ENCODE measurements at places on chromosomes 1 and 21.

DNA sequence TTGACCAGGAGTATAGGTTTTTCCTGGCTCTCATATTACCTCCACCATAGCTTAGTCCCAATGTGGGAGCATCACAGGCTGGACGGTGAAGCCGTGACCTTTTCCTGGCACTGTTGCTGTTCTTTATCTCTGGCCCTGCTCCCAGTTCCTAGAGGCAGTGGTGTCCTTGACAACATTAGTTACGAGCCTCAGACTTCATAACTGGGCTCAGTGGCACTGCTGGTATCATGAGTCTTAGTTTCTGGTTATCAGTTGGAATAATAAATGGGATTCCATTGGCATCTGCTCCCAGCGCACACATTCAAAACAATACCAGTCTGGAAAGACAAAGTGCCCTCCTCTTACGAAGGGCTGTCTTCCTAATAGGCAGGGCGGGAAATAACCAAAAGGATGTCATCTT is 8.0 kb downstream of the RNPEP start:
- no peak for DNase-seq

- no peak for DNase-seq
Measured at GRCh38 chr1:39779821-39780220, 8.7 kb upstream of the OXCT2 start.

GRCh38 chr1:207868251-207868773 is 42.6 kb downstream of the CD34 start:
- DNase-seq = peak; percentile 26

GRCh38 chr1:163361123-163361934 is 39.6 kb downstream of the NUF2 start:
- no peak for DNase-seq

- DNase-seq = no peak
Measured at GRCh38 chr1:43526002-43526401, 4.7 kb upstream of the PTPRF start.

DNA sequence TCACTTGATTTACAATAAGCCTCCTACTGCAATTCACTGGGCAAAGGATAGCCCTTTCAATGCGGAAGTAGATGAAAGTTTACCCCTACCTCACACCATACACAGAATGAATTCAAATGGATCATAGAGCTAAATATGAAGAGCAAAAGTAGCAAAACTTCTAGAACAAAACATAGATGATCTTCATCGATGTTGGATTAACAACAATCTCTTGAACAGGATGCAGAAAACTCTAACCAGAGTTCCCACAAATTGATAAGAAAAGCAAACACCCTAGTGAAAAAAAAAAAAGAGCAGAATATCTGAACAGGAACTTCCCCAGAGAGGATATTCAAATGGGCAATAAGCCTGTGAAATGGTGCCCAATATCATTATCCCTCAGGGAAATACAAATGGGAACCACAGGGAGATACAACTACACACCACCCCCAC is 1.9 kb upstream of the UBASH3A start:
- no peak for DNase-seq

GRCh38 chr1:76148460-76148859 is 73.9 kb downstream of the ST6GALNAC3 start:
- DNase-seq = no peak

DNA sequence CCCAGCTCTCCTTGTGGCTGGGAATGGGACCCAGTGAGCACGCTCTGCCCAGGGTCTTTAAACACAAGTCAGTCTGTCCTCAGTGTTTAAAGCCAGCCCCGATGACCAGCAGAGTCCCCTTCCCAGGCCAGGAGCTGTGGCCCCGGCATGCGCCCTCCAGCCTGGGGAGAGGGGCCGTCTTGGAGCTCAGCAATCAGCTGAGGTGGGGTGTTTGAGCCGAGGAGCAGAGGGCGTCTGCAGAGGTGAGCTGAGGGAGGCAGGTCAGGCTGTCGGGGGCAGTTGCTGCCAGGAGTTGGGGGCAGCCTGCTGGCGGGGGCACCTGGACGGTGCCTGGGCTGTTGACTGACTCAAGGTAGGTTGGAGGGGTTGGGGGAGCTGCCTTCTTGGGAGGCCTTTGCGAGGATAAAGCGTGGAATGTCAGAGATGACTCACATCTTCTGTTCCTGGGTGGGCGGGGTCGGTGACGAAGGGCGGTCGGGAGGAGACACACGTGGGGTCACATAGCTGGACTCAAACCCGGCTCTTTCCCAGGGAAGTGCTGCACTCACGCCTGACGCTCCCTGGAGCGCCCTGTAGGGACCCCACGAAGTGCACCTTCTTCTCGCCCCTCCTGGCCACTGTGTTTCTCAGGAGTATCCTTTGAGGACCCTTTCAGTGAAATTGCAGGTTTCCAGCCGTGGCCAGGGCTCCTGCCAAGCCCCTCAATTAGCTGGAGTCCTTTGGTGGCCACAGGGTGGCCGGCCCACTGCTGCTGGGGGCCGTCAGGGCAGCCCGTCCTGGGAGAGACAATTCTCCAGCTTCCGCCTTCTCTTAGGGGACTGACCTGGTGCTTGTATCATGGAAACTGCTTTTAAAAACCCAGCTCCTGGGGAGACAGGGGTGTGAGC is 86.2 kb downstream of the SIK1 start:
- no peak for DNase-seq

GRCh38 chr21:33984021-33984481 is 68.4 kb upstream of the ATP5PO start:
- DNase-seq = no peak

DNA sequence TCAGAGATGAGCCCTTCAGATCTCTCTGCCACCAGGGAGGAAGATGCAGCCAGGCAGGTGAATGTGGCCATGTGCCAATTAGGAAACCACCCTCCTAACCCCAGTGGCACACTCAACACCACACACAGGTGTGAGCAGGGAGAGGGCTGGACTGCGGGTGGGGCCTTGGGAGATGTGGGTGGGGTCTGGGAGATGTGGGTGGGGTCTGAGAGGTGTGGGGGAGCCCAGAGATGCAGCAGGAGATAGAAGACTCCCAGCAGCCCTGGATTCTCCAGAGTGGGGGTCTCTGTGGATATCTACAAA is 43.2 kb upstream of the COL6A1 start:
- DNase-seq = no peak

GRCh38 chr1:182766881-182767645 is 22.5 kb upstream of the NPL start:
- no peak for DNase-seq

DNA sequence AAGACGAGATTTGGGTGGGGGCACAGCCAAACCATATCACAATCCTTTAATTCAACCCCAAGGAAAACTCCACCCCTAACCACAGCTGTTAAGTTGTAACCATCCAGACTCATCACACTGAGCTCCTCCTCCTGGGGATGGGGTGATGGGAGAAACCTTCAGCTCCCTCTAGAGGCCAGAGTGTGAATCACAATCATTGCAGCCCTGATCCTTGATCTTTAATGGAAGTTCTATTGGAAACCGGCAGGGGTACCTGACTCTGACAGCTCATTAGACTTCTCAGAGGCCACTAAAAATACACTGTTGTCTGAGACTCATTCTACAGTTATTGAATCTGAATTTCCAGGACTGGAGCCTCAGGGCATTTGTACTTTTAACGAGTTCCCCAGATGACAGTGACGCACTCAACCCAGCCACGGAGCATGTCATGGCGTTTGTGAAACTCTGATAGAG is 127.2 kb downstream of the IGSF21 start:
- no peak for DNase-seq

Data from activated B cell treated with CpG ODN at 0.5 μM for 24 hours (primary cell).